Activated T-helper 1 cell treated with anti-CD3 and anti-CD28 coated beads, Interleukin-12 subunit alpha, Interleukin-12 subunit beta, Interleukin-2, Interleukin-4 antibody, amounts not matched to agents 30 ng/mL and 10 ng/mL and 1 ng/mL, durations not matched to agents 14 hours and 24 hours and 36 hours (primary cell): ENCODE measurements at places on chromosomes 5 and 9. TPM values are rescaled to one million over a fixed set of nuclear protein-coding genes. Genes with fewer than 3 reads are reported as not detected.

KIF4B gene
- 0.05 TPM in 2 replicates for total RNA-seq

KLF4 gene
- total RNA-seq, result 2.3 and 3.3 TPM in 2 replicates

CLTB gene
- total RNA-seq, result 71.6 and 84.0 TPM in 2 replicates

GALNT12 gene
- 2.3 and 2.5 TPM in 2 replicates for total RNA-seq

PRELID2 gene
- 1.5 and 2.1 TPM in 2 replicates for total RNA-seq

SH3RF2 gene
- 0.18 TPM in 1 of 2 replicates, not detected in the other for total RNA-seq

OR5C1 gene
- not detected in 2 replicates for total RNA-seq

CATSPER3 gene
- total RNA-seq, result 0.41 and 0.81 TPM in 2 replicates

GPR150 gene
- 0.22 and 0.26 TPM in 2 replicates for total RNA-seq

JAKMIP2 gene
- 1.1 TPM in 2 replicates for total RNA-seq

FOXD4L3 gene
- total RNA-seq, result 0.17 TPM in 1 of 2 replicates, not detected in the other

CNTLN gene
- total RNA-seq, result 1.5 and 2.3 TPM in 2 replicates

PTGES2 gene
- 87.7 and 89.2 TPM in 2 replicates for total RNA-seq

GM2A gene
- total RNA-seq, result 16.9 and 21.1 TPM in 2 replicates

RPS14 gene
- total RNA-seq, result 2,328 and 2,429 TPM in 2 replicates

GRHPR gene
- 74.8 and 75.7 TPM in 2 replicates for total RNA-seq

FOXD4L4 gene
- 0.10 and 0.23 TPM in 2 replicates for total RNA-seq

PCDHGA9 gene
- 0.21 and 0.39 TPM in 2 replicates for total RNA-seq

INSL4 gene
- total RNA-seq, result 0.10 TPM in 1 of 2 replicates, not detected in the other

LPAR1 gene
- total RNA-seq, result not detected in 2 replicates

SEMA4D gene
- total RNA-seq, result 388 and 411 TPM in 2 replicates

SLC23A1 gene
- 1.4 and 1.5 TPM in 2 replicates for total RNA-seq

POLR3G gene
- total RNA-seq, result 18.4 and 22.1 TPM in 2 replicates

FAM221B gene
- total RNA-seq, result not detected in 2 replicates

AJM1 gene
- 5.1 and 5.8 TPM in 2 replicates for total RNA-seq

GFI1B gene
- total RNA-seq, result not detected in 2 replicates

FBP2 gene
- not detected in 2 replicates for total RNA-seq

KIAA0825 gene
- total RNA-seq, result 0.36 and 0.47 TPM in 2 replicates

STC2 gene
- 25.4 and 27.7 TPM in 2 replicates for total RNA-seq

IFNA21 gene
- total RNA-seq, result not detected in 2 replicates

SPRY4 gene
- 1.7 and 2.4 TPM in 2 replicates for total RNA-seq

KYAT1 gene
- 10.6 and 12.2 TPM in 2 replicates for total RNA-seq

C1QTNF2 gene
- total RNA-seq, result not detected in 2 replicates

TAF11L6 gene
- total RNA-seq, result not detected in 2 replicates

PCDHA4 gene
- not detected in 2 replicates for total RNA-seq

PLPP7 gene
- 0.10 TPM in 1 of 2 replicates, not detected in the other for total RNA-seq

FCN2 gene
- total RNA-seq, result not detected in 2 replicates

WNT8A gene
- not detected in 2 replicates for total RNA-seq
